ENCODE measurements at places on chromosomes 7 and 10.

DNA sequence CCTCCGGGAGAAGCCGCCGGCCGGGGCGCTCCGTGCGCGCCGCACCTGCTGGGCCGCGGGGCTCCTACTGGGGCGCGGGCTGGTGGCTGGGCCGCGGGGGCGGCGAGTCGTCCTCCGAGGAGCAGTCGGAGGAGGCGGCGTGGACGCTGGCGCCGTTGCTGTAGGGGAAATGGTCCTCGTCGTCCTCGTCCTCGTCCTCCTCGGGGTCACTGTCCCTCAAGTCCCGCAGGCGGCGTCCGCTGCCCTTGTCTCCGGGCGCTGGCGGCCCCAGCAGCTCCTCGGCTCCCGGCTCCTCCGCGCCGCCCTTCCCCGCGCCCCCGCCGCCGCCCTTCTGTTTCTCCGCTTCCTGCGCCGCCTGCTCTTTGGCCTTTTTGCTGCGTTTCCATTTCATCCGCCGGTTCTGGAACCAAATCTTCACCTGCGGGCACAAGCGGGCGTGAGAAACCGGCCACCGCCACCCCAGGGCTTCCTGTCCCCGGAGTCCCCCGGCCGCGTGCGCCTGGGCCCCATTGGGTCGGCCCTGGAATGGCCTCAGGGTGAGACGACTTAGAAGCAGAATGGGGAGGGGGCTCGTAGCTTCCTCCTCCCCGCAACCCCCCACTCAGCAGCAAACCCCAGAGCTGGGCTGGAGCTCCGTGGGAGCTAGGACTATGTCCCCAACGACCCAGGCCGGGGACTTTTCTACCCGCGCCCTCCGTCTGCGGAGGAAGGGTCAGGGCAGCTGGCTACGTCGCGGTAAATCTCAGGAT, 4.8 kb downstream of the MNX1 start:
- DNase-seq: no peak

GRCh38 chr7:53690411-53690810, 655.0 kb downstream of the POM121L12 start:
- no peak for DNase-seq

DNA sequence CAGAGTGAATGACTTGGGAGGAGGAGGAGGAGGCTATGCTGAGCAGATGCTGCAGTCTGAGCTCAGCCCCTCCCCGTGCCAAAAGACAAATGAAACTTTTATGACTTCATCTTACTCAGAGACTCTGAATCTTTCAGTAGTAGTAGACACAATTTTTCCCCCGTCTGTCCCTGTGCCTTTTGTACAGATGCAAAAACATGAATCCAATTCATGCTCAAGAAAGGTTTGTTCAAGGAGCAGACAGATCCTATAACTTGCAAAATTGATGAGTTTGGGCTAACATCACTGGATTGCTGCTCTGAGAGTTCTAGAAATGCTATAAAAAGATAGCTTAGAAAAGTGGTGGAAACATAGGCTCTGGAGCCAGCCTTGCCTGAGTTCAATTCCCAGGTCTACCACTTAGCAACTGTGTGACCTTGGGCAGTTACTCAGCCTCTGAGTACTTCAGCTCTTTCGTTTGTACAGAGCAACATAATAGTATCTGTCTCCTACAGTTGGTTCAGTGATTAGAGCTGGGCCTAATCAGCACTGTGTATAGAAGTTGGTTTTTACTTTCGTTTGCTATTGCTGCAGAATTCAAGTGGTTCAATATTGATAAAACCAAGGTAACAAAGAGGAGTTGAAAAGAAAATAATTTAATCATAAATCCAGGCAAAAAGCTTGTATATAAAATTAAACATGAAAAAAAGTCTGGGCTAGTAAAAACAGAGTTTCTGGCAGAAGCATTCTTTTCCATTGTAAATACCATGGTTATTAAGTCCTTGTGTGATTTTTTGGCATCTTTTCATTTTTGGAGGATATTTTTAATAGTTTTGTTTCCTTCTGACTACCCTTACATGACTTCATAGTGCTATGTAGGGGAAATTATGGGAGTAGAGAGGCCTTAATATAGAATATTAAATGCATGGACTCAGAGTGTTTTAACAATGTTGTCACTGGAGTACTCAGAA, 174.2 kb upstream of the ZNF32 start:
- no peak for DNase-seq

DNA sequence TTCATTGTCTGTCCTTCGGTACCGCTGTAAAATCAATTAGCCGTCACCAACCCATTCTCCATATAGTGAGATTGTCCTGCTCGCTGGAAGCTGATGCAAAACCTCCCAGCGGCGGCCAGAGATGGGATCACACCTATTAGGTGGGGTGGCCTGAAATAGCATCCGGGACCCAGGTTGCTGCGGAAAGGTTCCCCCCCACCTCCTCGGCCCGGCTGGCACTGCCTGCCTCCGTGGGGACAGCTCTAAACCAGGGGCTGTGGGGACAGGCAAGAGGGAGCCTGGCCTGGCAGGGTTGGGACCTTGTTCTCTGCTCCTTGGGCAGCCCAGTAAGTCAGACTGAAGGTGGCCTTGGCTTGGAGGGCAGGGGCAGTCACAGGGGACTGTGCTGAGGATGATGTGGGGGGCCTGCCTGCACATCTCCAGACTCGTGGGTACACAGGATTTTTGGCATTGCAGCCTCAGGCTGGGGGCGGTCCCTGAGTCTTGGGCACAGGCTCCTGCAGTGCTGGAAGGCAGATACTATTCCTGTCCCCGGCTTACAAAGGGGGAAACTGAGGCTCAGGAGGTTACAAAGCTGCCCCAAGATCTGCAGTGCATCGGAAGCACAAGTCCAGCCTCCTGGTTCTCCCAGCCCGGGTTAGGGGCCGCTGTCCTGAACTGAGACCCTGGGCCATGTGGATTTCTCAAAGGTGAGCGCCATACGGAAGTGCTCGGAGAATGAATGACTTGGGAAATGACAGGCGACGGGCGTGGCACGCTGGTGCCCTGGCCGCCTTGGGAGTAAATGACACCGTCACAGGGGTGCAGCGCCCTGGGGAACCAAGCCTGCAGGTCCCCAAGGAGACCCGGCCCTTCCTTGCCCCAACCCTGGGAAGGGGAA, 65.6 kb downstream of the UNCX start:
- DNase-seq: no peak

DNA sequence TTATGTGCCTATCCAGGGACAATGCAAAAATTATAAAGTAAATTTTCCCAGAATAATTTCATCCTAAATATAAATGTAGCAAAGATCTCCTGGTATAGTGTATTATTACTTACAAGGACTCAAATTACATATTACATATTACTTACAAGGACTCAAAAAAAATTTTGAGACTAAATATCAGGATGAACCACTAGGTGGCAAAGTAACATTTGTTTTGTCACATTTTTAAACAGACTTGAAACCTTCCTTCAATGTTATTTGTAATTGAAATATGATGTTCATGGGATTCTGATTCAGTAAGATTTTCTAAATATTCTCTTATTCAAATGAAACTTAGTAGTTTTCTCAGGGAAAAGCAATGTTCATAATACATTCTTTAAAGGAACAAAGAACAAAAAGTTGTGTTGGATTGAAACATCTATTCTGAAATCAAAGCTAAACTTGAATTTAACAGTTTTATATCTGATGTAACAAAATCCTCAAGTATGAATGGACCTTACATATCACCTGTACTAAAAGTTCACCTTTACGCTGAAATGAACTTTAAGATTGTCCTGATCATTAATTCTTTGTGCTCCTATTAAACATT, 74.3 kb upstream of the GNAI1 start:
- DNase-seq: no peak

DNA sequence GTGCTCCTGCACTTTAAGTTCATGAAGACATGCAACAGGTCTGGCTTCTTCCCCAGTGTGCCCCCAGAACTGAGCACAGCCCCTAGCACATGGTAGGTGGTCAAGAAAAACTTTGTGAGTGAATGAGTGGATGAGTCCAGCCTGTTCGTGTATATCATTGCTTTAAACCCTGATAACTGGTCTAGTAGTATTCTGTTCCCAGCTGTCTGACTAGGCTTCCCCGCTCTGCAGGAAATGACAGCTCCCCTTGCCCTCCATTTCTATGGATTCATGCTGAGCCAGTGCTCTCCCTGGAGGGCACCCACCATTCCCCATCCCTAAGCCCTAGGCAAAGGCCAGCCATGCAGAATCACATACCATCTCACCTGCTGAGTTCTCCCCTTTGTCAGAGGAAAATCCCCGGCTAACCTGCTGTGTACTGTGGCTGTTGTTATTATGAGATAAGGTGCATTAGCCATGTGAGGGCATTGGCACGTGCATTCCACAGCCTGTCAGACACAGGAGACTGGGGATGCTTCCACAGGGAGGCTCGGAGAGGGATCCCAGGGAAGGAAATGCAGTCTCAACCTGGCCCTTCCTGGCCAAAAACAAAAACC, 698.9 kb downstream of the GRID1 start:
- DNase-seq: no peak

- DNase-seq: no peak
Measured at GRCh38 chr10:30789806-30790205, 160.3 kb upstream of the LYZL2 start.

DNA sequence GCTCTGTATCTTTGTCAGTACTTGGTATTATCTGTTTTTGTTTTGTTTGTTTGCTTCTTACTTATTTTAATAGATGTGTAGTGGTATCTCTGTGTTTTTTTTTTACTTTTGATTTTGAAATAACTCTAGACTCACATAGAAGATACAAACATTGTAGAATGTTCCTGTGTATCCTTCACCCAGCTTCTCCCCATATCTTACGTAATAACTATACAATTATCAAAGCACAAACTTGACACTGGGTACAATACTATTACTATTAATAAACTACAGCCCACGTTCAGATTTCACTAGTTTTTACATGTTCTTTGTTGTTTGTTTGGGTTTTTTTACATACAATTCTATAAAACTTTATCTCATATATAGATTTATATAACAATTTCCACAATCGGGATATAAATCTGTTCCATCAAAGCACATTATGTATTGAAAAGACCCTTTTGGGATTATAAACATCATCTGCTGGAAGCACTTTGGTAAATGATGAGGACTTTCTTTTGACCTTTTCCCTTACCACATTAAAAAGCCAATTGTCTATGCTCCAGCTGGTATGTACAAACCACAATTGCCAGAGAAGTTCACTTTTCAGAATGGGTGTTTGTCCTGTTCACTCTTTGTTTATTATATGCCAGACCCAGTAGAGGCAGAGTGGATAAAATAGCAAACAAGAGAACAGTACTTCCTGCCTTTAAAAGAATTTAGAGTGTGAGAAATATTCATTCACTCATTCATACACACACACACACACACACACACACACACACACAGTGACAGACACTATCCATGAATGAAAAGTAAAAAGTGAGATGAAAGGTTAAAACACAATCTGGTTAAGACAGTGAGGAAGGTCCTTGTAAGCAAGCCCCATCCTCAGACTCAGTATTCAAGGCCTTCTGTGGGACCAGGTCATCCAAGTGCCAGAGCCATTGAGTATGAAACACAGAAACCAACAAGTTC, 113.0 kb downstream of the SGMS1 start:
- DNase-seq: no peak

GRCh38 chr7:150610233-150610632, 22.0 kb downstream of the GIMAP6 start:
- DNase-seq: no peak

DNA sequence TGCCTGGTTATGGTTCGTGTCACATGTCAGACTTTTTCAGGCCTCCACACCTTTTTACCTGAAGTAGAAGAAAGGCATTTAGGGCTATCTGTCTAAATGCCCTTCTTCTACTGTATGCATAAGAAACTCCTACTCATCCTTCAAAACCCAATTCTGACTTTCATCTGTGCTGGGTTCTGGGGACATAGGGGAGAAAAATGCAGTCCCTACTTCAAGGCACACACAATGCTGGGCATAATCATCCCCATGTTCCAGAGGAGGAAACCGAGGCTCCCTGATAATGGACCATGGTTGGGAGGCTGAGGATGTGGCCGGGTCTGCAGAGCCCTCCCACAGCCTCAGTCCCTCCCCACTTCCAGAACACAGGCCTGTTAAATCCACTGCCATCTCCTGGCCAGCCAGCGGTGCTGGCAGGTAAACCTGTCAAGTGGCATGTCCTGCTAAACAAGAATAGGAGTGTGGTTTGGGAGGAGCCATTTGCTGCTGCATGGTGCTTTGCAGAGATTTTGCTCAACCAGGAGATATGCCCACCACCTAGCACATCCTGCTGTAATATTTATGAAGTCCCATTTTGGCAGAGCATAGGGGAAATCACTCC, 32.0 kb downstream of the GRID1 start:
- no peak for DNase-seq

DNA sequence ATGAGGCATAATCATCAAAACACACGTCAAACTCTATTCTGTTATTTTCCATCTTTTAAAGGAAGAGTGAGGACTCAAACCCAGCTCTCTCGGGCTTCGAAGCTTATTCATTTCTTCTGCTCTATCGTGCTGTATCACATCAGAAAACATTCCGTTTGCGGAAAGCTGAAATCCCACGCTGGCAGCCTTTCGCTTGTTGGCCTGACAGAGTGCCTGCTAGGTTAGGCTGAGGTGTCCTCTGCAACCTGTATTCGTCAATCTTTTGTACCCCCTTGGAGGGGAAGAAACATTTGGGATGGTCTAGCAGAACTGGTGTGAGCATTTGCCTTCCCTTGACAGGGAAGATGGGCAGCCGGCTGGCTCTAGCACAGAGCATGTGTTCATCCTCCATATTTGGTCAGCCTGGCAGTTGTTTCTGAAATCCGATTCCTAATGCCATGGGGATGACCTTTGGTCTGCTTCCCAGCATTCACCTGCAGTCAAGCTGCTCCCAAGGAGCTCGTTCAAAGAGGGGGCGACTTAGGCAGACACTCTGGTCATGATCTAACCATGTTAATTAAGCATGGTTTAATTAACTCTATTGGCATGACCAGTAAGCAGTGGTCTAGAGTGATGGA, 55.2 kb downstream of the TACC2 start:
- no peak for DNase-seq

DNA sequence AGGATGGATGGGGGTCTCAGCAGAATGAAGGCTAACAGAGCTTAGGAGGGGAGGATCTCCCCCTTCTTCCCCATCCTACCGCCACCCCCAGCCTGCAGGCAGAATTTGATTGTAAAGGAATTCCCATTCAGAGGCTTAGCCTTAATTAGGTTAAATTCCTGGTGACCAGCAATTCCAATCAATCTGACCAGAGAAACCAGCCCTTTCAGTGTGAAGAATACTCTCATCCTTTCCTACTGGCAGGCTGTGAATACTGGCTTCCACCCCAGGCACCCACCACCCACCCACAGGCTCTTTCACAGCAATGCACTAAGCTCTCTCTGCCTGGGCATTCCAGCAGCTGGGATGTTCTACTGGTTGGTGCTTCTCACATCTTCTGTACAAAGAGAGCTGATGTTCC, 137.9 kb upstream of the LYZL1 start:
- DNase-seq: no peak

GRCh38 chr10:3624367-3624766, 160.6 kb downstream of the KLF6 start:
- no peak for DNase-seq

DNA sequence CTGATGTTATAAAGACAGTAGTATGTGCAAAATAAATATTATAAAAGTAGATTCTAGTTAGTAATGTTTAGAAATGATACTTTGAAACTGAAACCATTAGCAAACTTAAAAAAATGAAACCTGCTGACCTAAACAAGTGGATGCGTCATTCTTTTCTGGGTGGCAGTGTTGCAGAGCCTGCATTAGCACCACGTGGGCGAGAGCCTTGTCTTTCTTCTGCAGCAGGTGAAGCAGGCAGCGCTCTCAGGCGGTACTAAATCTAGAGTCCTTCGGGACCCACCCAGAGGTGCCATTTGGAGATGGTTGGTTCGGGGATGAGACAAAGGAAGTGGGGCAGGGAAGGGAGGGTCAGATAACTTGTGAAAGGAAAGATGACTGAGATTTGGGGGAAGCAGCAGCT, 759.1 kb upstream of the IGFBP3 start:
- no peak for DNase-seq

GRCh38 chr10:72574636-72575035, 51.2 kb downstream of the MICU1 start:
- no peak for DNase-seq

All from stimulated activated CD8-positive, alpha-beta memory T cell treated with anti-CD3 and anti-CD28 coated beads, Interleukin-15, amount 100 ng/mL, for 48 hours (primary cell).